ENCODE measurements at places on chromosomes 1 and 21.

DNA sequence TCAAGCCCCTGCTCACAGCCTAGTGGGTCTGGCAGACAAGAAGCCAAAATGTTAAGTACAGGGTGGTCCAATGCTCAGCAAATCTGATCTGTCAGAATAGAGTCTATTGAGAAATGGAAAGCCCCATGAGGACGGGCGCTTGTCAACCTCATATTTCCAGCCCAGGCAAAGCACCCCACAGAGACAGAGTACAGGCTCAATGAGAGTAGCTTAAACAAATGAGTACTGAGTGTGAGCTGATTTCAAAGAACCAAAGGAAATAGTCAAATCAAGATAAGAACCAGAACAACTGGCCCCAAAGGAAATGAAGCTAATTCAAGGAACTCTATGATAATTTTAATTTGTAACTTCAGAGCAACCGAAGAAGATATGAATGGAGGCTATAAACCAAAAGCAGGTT is 44.6 kb upstream of the SLC30A1 start:
- no peak for DNase-seq

- no peak for DNase-seq
Measured at GRCh38 chr1:248753708-248754280, 1.8 kb downstream of the LYPD8 start.

DNA sequence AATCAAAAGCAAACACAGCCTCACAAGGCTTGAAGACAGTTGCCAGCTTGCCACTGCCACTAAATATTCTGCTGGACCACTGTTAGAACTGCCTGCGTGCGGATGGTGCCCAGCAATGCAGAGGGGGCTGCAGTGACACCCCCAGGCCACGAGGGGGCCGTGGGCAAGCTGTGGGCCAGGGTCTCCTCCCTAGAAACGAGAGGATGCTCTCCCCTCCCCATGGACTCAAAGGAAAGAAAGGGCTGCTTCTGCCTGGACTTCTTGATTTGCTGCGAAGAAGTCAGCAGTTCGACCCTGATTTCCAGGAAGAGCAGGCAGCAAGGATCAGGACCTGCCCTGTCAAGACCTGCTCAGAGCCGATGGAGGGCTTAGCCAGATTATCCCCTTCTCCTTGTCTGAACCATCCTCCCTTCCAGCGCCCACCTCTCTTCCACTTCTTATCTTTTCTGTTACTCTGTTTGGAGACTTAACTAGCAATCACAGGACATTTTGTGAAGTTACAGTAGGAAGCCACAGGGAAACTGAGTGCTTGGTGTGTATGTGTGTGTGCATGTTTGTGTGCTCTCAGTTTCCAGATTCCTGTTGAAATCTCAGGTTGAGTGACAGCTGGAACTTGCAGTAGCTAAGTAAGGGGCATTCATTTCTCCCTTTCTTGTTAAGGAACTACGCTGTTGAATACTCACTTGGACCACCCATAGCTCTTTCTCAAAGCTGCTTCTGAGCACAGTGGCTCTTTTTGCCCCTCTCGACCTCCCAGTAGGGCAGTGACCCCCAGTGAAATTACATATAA is 2.7 kb downstream of the MAN1C1 start:
- peak; percentile 63 for DNase-seq

DNA sequence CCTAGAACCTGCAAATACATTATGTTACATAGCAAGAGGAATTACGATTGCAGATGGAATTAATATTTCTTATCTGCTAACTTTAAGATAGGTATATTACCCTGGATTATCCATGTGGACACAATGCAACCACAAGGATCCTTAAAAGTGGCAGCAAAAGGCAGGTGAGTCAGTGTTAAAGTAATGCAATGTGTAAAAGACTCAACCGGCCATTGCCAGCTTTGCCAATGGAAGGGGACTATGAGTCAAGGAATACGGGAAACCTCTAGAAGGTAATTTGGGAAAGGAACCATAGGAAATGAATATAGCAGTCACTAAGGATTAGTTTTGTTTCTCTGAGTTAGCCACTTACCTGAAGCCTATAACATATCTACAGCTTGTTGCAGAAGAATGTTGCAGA is 692.1 kb upstream of the ZP4 start:
- no peak for DNase-seq

- DNase-seq: no peak
Measured at GRCh38 chr1:52996653-52997052, 65.4 kb upstream of the PODN start.

GRCh38 chr1:207407655-207408260 is 46.4 kb upstream of the CR2 start:
- no peak for DNase-seq
